DMS 273 treated with DMSO at 0.1 percent for 48 hours (cell line): ENCODE measurements at places on chromosomes 6 and 20.

DNA sequence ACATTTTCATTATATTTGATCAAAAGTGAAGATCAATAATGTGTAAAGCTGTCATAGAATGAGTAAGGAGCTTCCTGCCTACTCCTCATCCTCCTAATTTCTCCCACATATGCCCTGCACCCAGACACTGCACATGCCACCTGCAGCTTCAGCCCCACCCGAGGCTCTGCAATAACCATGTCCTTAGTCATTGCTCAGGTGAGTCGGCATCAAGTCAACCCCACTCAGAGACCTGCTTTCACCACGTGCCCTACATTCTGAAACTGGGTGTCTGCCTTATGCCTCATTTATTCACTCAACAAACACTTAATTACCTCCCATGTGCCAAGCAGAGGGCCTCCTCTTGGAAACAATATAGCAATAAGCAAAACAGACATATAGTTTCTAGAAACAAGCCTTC is 15.4 kb upstream of the TNFAIP3 start:
- no peak for DNase-seq

- no peak for DNase-seq
Observed at GRCh38 chr6:123841067-123841896, 37.6 kb downstream of the NKAIN2 start.

- DNase-seq, result no peak
Observed at GRCh38 chr20:17501701-17502100, 29.5 kb downstream of the BFSP1 start.

DNA sequence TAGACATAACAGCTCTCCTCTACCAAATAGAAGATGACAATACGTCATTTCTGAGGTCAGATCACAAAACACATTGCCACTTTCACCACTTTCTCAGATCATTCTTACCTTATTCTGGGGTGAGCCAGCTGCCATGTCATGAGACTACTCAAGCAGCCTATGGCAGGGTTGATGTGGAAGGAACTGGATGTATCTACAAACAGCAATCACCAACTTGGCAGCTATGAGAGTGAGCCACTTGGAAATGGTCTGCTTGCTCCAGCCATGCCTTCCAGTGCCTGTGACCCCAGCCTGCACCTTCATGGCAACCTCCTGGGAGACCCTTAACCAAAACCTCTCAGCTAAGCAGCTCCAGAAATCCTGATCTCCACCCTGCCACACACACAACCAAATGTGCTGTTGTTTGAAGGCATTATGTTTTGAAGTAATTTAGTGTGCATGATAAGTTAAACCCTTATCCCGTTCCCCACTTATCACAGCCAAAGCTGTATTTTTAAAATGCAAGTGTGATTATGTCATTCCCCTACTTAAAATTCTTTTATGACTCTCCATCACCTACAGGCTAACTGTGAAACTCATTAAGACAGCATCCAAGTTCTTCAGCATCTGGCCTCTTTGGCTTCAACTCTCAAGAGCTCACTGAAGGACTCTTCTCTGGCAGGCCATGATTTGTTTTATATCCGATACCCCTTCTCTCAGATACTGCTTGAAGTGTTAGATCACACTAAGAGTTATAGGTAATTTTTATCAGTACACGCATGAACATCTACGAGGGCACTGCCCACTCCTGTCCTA is 150.6 kb downstream of the LY86 start:
- no peak for DNase-seq

GRCh38 chr6:158211273-158212055 is 43.3 kb downstream of the GTF2H5 start:
- no peak for DNase-seq

DNA sequence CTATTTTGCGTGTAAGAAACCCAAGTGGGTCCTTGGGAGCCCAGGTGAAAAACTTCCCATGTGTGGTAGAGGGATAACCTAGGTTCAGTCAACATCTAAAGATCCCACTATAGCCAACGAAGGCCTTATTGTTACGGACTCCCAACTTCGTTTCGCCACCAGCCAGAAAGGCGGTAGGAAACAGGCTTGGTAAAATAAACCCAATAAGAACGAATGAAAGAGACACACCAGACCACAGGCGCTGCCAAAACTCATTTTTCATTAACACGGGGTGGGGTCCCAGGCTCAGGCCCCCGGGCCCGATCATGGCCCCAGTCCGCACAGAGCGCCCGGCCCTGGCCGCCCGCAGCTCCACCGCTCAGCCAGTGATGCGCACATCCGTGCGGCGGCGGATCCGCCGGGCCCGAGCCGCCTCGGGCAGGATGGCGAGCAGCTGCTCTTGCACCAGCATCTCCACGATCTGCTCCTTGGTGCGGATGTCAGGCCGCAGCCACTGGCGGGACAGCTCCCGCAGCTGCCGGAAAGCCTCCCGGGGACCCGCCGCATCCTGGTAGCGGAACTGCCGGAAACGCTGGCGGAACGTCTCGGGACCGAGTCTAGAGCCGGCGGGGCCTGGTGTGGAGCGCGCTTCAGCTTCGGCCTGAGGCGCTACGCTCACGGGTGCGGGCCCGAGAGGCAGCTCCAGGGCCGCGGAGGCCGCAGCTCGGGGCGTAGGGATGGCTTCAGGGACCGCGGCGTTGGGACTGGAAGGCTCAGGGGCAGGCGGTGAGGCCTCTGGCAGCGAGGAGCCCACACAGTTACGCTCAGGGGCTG is 709 bp downstream of the SCAND1 start:
- no peak for DNase-seq

DNA sequence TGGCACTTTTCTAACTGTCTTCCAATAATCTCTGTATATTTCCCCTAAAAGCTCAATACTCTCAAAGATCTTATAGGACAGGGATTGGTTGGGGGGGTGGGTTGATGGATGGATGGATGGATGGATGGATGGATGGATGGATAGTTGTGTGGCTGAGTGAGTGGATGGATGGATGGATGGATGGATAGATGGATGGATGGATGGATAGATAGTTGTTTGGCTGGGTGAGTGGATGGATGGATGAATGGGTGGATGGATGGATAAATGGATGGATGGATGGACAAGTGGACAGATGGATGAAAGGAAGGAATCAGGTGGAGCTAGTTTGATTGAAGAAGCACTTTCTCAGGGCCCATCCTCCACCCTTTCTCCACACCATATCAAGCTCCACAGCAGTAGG is 388.8 kb downstream of the CDC5L start:
- no peak for DNase-seq

- peak; percentile 78 for DNase-seq
Observed at GRCh38 chr6:73515204-73515655, 5.6 kb downstream of the EEF1A1 start.

DNA sequence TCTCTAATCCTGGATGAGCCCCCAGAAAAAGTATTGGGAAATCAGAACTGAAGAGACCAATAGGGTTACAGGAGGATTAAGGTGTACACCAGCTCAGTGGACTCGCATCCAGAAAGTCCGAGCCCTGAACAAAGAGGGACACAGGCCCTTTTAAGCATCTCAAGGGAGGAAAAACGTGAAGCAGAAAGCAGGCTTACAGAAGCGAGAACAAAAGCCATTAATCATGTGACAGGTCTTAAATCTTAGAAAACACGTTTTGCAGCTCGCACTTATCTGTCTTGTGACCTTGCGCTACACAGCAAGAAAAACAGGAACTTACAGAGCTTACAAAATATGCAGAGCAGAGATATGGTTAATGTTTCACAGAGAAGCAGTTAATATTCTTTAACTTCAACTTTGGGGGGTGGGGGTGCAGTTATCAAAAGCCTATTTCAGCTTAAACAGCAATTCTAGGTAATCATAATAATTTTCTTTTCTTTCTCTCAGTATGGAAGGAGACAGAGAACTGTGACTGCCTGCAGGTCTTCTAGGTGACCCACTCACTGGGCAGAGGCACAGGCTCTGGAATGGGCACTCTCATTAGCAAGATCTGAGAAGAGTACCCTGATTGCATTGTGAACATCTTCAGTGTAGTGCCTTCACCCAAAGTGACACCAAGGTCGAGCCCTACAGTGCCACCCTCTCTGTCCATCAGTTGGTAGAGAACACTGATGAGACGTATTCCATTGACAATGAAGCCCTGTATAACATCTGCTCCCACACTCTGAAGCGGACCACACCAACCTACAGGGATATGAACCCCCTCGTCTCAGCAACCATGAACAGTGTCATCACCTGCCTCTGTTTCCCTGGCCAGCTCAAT is 65.0 kb upstream of the MOCS1 start:
- DNase-seq, result no peak

GRCh38 chr6:50840112-50840810 is 21.6 kb downstream of the TFAP2B start:
- DNase-seq, result no peak

GRCh38 chr20:32010101-32010500 is at the start of gene CCM2L:
CCM2L (plus strand) TSS chr20:32010438; CDS start chr20:32010455, 17 bp downstream.
- no peak for DNase-seq

- DNase-seq, result no peak
Observed at GRCh38 chr20:33915726-33916331, 77.9 kb upstream of the RALY start.

GRCh38 chr6:63268574-63268973 is 51.2 kb downstream of the LGSN start:
- no peak for DNase-seq

DNA sequence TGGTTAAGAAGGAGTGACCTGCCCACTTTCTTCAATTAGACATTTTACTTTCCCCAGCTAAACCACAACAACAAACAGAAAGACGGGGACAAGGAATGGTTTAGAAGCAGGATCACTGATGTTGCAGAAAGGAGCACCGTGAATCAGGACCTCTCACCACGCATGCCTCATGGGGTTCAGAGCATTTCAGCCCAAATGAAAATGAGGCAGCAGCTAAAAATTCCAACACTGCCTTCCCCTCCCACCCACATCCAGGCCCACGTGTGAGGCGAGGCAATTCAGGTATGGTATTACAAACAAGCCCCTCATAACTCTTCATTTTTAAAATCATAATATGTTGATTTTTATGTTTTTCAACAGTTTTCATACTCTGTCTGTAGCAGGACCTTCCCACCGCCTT is 194.1 kb upstream of the ARID1B start:
- no peak for DNase-seq

DNA sequence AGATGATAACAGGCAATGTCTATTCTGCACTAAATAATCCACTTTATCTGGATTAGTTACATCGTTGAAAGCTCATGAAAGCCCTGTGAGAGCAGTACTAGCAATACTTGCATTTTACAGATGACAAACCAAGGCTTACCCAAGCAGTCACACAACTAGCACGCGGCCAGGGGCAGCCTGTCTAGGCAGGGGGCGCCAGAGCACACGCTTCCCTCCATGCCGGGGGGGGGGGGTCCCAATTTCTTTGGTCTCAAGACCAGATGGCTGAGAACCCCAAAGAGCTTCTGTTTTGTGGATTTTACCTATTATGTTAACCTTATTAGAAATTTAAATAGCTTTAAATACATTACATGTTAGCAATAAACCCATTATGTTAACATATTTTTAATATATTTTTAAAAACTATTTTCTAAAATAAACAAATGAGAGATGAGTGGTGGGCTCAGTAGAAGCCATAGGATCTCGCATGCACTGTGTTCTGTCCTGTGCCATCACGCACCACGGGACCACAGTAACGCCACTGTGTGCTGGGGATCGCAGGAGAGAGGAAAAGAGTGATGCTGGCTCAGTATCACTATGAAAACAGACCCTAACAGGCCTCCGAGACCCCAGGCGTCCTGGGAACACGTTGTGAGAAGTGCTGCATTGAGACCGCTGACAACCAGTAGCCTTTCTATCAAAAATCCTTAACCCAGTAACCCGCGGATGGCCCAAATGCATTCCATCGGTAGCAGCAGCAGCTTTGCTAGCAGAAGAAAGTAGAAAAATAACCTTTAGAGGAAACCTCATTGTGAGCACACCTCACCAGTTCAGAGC is 5.3 kb upstream of the PRR18 start:
- DNase-seq, result peak; percentile 25

DNA sequence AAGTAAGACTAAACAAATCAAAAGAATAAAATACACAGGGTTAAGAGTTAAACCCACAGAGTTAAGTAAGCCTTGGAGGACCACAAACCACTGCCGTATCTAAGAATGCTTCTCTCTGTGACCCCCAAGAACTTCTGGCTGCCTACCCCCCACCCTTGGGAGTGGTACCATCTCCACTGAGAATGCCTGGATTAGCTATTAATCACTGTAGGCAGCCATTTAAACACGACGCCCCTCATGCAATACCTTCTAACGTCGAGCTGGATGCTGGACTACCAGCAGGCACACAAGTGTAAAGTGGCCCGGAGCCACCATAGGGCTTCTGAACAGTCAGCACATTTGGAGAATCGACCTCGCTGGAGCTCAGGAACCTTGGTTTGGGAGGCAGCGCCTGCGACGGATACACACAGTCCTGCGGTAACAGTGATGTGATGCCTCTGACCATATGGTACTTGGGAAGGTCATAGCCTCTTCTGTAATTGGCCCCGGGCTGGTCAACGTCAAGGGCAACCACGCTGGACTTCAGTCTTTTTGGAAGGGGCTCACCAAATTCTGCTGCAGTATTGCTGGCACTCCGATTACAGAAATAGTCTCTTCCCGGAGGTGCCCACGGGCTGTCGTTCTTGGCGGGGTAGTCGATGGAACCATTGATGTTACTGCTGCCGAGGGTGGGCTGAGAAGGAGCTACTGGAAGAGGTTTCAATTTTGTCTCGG is 18.0 kb downstream of the ZNF217 start:
- DNase-seq, result no peak

GRCh38 chr20:23869520-23869919 is 10.0 kb downstream of the CST5 start:
- no peak for DNase-seq

DNA sequence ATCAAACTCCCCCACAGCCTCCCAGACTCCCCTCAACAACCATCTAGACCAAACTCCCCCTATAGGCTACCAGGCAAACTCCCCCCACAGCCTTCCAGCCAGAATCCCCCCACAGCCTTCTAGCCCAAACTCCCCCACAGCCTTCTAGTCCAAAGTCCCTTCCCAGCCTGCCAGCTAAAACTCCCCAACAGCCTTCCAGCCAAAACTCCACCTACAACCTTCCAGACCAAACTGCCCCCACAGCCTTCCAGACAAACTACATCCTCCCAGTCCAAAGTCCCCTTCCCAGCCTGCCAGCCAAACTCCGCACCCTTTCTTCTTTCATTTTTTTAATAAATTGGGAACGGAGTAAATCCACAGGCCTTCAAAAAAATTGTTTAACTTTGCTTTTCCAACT is 37.4 kb upstream of the SYNDIG1 start:
- no peak for DNase-seq

- DNase-seq, result no peak
Observed at GRCh38 chr6:52539607-52540006, 37.3 kb downstream of the TRAM2 start.

GRCh38 chr6:114282292-114282691 is 60.5 kb downstream of the HS3ST5 start:
- DNase-seq, result peak; percentile 38

DNA sequence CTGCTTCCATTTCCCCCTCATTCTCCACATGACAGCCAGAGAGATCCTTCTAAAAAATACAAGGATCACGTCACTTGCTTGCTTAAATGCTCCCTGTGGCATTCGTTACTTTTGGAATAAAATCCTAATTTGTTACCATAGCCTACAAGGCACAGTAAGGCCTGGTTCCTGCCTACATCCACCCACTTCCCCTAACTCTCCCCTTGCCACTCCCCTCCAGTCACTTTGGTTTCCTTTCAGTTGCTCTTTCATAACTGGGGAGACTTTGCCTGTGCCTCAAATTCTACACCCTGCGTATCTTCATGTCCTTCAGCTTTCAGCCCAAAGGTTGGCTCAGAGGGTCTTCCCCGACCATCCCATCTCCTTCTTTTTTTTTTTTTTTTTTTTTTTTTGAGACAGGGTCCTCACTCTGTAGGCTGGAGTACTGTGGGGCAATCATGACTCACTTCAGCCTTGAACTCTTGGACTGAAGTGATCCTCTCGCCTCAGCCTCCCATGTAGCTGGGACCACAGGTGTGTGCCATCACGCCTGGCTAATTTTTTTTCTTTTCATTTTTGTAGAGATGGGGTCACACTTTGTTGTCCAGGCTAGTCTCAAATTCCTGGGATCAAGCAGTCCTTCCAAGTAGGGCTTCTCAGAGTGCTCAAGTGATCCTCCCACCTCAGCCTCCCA is 12.5 kb downstream of the ID1 start:
- DNase-seq, result no peak
